Activated CD4-positive, CD25-positive, alpha-beta regulatory T cell treated with anti-CD3 and anti-CD28 coated beads, Interleukin-2, amount 50 U/mL, for 16 hours (primary cell): ENCODE measurements at places on chromosomes 11 and 22.

GRCh38 chr11:77436969-77437368, 36.9 kb downstream of the PAK1 start:
- no peak for DNase-seq

DNA sequence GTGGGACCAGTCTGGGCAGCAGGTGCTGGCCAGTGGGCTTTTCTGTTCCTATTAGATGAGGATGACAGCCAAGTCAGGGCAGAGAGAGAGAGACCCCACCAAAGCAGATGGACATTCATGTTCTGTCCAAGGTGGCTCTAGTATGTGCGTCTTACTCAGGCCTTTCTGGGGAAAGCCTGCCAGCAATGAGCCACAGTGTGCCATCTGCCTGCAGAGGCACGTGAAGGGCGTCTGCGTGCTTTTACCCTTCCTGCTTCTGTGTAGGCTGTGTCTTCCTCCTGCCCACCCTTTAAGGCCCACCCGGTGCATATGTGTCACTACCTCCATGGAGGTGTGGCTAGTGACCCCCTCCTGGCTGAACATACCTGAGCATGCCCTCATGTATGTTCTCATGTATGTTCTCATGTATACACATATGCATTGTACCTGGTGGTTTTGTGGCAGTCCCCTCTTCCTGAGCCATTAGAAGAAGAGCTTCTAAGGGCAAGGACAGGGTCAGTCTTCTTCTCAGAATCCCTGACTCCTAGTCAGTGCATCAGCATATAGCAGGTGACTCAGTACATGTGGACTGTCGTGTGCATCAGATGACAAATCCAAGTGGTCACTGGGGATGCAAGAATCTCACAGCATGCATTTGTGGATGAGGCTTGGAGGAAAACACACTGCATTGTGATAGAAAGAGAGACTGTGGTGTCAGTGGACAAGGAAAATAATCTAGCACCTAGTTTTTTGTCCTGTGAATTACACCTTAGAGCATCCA, 90.4 kb upstream of the YWHAH start:
- DNase-seq, result no peak

GRCh38 chr22:29947410-29948384, 64.7 kb downstream of the MTMR3 start:
- no peak for DNase-seq

DNA sequence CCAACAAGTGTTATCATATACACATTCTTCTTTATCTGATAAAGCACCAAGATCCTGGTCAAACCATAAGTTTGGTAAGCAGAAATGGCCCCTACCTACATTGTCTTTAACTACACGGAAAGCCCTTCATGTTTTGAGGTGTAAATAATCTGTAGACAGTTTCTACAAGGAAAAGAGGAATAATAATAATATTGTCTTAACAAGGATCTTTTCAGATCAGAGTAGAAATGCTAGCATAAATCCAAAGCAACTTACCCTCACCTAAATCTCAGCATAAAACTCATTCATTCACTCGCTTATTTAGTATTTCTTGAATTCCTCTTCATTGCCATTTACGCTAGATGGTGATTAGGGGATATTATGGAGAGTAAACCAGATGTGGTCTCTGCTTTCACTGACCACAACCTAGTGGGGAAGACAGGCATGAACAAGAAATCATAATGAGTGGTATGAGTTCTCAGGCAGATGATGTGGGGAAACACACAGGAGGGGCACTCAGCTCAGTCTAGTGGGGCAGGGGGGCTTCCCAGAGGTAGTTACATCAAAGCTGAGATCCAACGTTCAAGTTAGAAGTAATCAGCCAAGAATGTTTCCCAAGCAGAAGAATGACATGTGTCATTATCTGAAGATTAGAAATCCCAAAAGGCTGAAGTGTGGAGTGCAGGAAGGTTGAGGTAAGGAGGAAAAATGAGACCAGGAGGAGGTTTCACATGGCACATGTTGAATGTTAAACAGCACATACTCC, 65.4 kb upstream of the ZC3H12C start:
- DNase-seq, result no peak

- DNase-seq, result no peak
Measured at GRCh38 chr11:15884777-15885540, 471.4 kb downstream of the SOX6 start.
